ENCODE measurements at places on chromosomes 4 and X.
A peak's percentile ranks its signal among the peaks of the same experiment; 100 is the strongest.

- no peak for DNase-seq
These were observed 63.6 kb downstream of the PDLIM5 start for GRCh38 chr4:94515365-94515764.

- no peak for DNase-seq
These were observed 47.0 kb upstream of the FAT1 start for GRCh38 chr4:186770481-186771175.

DNA sequence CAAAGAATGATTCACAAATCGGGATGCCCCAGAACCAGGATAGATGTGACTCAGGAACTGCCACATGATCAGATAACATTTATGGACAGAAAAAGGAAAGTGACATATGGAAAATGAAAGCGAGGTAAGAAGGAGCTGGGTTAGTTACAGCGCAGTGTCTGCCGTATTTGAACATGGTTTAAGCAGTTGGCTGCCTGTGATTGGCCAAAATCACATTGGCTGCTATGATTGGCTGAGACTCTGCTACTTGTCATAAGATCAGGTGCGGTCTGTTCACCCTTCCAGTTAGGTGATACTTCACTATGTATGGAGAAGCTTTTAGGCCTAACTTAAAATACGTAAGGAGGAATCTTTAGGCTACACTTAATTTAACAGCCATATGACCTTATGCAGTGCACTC lies 322.7 kb upstream of the HAND2 start:
- DNase-seq = no peak

GRCh38 chr4:6390356-6390755 lies 82.1 kb downstream of the PPP2R2C start:
- DNase-seq = no peak

DNA sequence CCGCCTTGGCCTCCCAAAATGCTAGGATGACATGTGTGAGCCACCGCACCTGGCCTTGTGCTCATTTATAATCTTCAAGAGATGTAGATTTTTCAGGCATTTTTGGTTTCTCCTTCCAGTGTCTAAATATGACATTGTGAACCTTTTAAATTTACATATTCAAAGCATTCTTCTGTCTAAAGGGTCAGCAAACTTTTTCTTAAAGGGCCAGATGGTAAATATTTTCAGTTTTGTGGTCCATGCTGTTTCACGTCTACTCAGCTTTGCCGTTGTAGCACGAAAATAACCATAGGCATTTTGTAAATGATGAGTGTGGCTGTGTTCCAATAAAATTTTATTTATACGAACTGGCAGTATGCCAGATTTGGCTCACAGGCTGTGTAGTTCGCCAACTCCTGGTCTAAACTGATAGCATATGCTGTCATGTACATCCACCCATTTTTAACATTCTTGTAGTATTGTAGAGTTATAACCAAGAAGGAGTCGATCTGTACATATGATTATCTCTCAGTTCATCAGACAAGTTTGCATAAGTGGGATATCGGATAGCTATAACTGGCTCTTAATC lies 12.7 kb upstream of the GCNA start:
- no peak for DNase-seq

GRCh38 chrX:96204928-96205327 lies 479.7 kb upstream of the DIAPH2 start:
- no peak for DNase-seq

DNA sequence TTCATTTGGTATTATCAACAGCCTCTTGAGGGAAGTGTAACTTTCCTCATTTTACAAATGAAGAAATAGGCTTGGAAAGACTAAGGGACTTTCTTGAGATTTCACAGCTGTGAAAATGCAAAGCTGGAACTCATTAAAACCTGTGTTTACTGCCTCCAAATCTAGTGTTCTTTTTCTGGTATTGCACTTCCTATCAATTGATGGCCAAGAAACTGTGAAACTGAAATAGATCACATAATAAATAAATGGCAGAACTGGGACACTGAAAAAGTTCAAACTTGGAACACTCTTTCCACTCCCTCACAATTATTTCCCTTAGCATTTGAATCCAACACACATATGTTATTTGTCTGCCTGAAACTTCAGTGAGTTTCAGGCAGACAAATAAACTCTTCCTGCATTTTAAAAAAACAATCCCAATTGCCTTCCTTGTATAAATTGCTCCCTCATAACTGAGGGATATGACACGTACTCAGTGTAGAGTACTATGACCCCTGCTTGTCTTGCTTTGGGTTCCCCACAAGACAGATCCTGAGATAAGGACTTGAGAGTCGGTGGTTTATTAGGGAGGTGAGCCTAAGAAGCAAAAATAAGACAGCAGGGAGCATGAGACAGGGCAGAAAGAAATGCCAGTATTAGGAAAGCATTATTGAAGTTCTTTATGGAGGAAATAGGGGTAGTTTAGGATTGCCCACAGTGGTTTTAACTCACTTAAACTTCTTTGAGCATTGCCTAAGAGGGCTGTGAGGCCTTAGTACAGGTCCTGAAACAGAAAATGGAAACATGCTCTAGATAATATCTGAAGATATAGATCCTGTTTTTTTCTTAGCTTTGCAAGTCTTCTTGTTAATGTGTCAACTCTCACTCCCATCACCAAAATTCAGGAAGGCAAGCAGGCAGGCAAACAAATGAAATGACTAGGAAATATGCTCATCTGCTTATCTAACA lies 33.9 kb downstream of the RTL3 start:
- DNase-seq = no peak

- no peak for DNase-seq
These were observed 9.1 kb downstream of the PITX2 start for GRCh38 chr4:110613745-110614144.

DNA sequence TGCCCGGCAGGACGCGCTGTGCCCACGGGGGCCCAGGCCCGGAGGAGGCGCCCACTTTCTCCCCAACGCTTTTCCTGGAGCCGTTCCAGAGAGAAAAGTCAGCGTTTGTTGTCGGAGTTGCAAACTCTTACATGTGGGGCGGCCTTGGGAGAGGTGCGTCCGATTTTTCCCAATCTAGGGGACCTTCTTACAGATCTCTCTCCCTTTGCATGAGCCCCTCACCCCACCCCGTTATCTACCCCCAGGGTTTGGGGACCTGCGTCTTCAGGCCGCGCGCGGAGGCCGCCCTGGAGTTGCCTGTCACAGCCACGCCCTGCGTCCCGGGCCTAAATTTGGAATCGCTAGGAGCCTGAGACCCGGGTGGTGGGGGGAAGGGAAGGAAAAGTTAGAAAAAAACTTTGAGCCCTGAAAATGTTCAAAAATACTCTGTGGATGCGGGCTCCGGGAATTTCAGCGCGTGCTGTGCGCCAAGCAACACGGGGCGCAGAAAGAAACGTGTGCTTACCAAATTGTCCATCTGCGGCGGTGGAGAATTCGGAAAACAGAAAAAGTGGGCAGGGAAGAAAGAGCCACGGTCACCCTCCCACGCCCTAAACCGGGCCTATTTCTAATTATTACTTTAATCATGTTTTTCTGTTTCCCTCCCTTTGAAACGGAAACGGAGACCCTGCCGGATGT lies 587 bp downstream of the CD99 start:
- DNase-seq = no peak

GRCh38 chr4:37973441-37973840 lies 13.2 kb downstream of the PTTG2 start:
- DNase-seq = no peak

- no peak for DNase-seq
These were observed 41.3 kb downstream of the MCUB start for GRCh38 chr4:109601336-109601735.

DNA sequence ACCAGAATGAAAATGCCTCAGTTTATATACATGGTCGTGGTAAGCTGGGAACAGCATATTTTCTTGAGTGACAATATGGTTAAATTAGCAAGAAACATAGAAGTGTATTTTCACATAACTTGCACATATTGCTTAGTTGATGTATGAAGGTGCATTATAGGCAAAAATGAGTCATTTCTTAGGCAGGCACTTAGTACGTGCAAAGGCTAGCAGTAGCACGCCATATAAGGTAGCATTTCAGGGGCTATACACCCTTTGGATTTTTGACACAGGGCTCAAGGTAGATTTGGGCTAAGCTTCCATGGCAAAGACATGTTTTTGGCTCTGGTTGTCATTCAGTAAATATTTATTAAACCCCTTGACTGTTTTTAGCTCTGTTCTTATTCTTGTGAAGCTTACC lies 33.1 kb downstream of the PCDH7 start:
- no peak for DNase-seq

GRCh38 chrX:85244450-85245211 lies 840 bp downstream of the ZNF711 start:
- DNase-seq = peak; percentile 1

DNA sequence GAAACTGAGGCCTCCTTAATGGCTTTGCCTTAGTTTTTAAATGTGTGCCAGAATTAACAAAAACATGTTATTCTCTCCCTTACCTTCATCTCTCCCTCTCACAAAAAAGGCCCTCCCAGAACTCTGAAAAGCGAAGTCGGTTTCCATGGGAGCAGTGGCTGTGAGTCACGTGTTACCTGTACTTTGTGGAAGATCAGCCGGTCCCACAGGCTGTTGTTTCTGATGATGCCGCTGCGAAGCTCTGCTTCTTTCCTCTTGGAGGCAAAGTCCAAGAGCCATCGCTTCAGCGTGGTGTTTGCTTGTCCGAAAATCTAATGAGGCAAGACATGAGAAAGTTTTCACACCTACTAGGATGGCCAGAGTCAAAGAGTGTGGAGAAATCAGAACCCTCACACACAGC lies 32.5 kb upstream of the CENPU start:
- DNase-seq = no peak

GRCh38 chr4:40562681-40563080 lies 67.0 kb downstream of the RBM47 start:
- DNase-seq = no peak

GRCh38 chr4:88356771-88357170 lies 21.9 kb upstream of the HERC6 start:
- no peak for DNase-seq

GRCh38 chr4:87932718-87933141 lies 42.8 kb upstream of the SPP1 start:
- DNase-seq = no peak

- no peak for DNase-seq
These were observed 471.5 kb downstream of the PCDH10 start for GRCh38 chr4:133620555-133620954.

DNA sequence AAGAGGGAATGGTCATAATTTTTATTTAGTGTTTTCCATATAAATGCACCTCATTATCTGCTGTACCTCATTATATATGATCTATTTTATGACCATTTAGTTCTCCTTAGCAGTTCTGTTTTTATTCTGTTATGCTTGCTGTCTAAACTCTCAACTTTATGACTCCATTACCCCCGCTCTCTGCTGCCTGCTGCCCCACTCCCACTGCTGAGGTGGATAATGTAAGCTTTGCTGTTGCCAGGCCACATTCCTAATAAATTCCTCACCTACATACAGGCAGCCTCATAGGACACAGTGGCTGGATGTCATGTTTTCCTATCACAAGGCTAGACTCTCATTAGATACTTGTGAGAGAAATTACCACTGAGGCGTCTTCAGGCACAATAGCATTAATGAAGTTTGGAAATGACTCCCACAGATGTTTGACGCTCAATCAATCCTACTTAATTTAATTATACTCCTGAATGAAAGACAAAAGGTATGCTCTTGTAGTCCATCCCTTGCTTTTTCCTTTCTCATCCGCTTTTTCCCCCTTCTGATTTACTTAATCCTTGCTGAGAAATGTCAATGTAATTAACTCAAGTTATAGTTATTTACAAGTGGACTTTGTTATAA lies 497.5 kb upstream of the IGFBP7 start:
- DNase-seq = no peak

DNA sequence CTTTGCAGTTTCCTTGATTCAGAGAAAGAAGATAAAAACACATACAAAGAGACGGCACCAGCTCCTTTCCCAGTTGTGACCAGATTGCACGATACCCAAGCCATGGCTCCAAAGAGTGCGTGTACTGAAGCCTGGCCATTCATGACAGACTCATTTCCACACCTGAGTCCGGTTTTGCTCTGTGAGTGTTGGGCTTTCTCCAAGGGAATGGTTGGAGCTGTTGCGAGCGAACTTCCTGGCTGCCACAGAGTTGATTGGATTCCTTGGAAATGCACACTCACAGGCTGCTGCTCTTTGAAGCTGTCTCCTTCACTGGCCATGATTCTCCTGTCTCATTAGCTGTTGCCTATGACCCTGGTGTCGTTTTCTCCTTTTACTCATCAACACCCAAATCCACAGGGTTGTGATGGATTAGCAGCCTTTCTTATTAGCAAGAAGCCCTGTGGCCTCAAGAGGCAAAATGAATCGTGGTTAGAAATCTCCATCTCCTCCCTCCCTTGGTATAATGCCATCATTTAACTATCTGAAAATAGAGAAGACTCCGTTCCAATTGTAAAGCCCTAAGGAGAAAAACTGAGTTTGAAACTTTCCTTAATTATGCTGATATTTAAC lies 43.9 kb upstream of the BBS12 start:
- DNase-seq = no peak

GRCh38 chrX:110692866-110693265 lies 102.8 kb downstream of the CHRDL1 start:
- no peak for DNase-seq

- peak; percentile 3 for DNase-seq
These were observed 72.3 kb upstream of the TNMD start for GRCh38 chrX:100512471-100512870.

- DNase-seq = no peak
These were observed 98.4 kb downstream of the PRSS12 start for GRCh38 chr4:118254368-118254767.

DNA sequence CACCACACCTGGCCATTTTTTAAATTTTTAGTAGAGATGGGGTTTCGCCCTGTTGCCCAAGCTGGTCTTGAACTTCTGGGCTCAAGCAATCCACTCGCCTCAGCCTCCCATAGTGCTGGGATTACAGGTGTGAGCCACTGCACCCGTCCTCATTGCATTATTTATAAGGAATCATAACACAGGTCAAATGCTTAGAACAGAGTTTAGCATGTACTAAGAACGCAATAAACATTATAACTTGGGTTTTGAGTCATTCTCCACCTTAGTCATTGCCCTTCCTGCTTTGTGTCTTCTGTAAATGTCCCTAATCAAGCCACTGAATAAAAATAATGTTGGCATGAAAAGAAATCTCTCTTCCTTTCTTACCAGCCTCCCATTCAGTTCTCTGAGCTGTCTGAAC lies 38.5 kb upstream of the SHROOM4 start:
- no peak for DNase-seq

DNA sequence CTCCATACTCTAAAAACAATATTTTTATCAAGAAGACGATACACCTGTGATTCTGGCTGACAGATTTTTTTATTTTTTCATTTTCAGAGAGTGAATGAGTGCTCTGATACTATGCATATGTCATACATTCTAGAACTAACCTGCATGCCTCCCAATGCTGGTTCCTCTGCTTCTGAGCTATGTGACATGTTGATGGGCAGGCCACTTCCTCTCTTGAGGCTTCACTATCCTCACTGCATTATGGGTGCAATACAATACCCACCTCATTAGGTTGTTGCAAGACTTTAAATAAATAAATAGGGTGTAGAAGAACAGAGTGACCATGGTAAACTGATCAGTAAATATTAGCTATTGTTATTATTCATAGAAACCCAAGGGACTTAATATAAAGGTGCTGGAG lies 408.3 kb downstream of the HNRNPD start:
- DNase-seq = no peak

- no peak for DNase-seq
These were observed 37.8 kb downstream of the SORBS2 start for GRCh38 chr4:185774131-185774653.

- no peak for DNase-seq
These were observed 190.2 kb downstream of the SMIM20 start for GRCh38 chr4:26104056-26104685.

Data from germinal center (tissue), 1 donor.